Esophagus muscularis mucosa (tissue), 4 donors: ENCODE measurements at places on chromosomes 2 and 18. TPM values are rescaled to one million over a fixed set of nuclear protein-coding genes. Genes with fewer than 3 reads are reported as not detected.

The TEKT4 gene
- not detected for total RNA-seq

The CPO gene
- 0.33 TPM for total RNA-seq

DNA sequence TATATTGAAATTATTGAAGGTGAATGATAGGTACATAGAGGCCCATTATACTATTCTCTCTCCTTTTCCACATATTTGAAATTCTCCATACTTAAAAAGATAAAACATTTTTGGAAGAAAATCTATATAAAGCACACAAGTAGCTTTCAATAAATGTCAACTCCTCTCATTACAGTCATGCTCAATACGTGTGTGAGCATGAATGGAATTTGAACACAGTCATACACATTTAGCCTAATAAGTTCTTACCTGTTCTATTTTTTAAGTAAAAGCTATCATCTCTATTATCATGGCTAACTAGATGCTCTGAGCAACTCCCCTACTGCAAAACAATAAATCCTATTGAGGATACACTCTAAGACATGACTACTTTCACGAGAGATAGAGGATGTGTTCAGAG, 41.9 kb upstream of the SPATS2L start:
- no peak for DNase-seq

DNA sequence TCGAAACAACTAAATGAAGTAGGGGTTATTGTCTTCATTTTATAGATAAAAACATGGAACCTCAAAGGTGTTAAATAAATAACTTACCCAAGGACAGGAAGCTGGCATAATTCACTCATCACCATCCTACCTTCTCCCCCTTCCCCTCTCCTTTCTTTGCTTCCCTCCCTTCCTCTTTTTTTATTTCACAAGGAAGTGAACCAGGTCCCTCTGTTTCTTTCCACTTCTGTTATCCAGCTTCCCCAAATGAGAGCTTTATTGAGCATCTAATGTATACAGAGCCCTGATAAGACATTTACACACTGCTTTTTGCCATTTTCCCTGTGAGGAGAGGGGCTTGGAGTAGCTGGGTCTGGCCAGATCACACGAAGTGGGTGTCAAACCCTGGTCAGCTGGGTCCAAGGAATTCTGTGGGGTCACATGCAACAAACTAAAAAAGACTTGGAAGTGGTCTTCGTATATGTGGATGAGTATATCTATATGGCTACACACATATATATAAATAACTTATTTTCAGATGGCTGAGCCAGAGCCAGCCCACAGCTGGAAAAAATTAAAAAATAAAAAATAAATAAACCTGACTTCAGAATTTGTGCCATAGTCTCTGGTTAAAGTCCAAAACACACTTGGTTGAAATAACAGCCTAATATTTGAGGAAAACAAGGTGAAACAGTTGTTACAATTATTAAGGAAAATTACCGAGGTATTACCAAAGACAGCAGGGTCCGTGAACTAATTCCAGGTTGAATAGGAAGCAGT, 49.3 kb upstream of the FOSL2 start:
- no peak for DNase-seq

GRCh38 chr2:26281226-26281625, 36.5 kb downstream of the HADHB start:
- no peak for DNase-seq
